ENCODE measurements at places on chromosomes 1 and 21.

- no peak for DNase-seq
These were observed 132.3 kb downstream of the CCDC185 start for GRCh38 chr1:223525546-223525945.

DNA sequence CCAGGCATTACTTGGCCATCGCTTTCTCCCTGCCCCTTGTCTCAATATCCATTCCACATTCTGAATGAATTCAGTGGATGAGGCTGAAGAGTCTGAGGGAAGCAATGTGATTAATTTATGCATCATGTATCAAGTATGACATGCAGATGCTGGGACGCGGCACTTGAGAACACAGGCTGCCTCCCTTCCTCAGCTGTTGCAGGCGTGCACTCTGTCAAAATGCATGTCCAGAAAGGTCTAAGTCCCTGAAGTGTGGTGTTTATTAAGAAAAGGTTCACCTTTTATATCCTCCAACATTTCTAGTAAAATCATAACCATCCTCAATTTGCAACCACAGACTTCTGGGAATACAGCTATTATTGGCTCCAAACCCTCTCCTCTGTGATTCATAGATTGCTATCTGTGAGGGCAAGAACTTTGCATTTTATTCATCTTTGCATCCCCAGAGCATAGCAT, 22.6 kb upstream of the RAB3GAP2 start:
- DNase-seq, result no peak

- DNase-seq, result no peak
These were observed 124.2 kb downstream of the GALNT2 start for GRCh38 chr1:230191079-230191804.

DNA sequence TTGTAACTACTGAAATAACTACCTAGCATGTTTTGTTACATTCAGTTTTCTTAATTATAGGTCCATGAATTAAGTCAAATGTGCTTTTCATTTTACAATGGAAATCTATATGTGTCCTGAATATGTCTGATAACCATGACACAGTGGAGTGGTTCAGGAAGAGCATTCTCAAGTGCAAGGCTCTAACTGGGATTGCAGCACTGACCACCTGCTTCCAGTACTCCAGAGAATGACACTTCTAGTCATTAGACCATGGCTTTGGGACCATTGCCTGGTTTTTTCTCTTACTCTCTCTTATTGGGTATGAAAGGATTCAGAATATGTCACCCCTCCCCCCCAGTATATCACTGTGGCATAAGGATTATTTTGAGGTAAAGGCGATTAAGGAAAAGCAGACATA, 204.9 kb upstream of the CACYBP start:
- DNase-seq, result no peak

- no peak for DNase-seq
These were observed 36.4 kb upstream of the HSD17B7 start for GRCh38 chr1:162753998-162754585.

DNA sequence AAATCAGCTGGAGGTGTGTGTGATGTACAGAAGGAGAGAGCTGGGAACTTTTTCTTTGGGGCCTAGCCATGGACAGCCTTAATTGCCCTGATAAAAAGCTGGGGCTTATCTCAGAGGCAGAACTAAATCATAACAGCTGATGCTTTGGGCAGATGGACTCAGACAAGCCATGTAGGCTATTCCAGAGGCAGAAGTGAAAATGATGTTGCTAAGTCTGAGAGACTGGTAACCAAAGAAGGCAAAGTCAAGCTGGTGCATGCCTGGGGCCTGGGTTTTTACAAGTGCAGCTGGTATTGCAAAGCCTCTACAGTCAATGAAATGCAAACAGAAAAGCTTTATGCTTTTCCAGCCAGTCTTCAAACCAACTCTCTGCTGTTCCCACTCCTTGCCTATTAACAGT, 39.0 kb upstream of the LMX1A start:
- DNase-seq, result no peak

GRCh38 chr1:96400089-96400488, 321.5 kb upstream of the PTBP2 start:
- no peak for DNase-seq

GRCh38 chr1:192632641-192633532, 3.1 kb upstream of the RGS13 start:
- DNase-seq, result no peak

GRCh38 chr1:154847891-154848290, 22.2 kb downstream of the KCNN3 start:
- DNase-seq, result no peak

- no peak for DNase-seq
These were observed 24.3 kb downstream of the H3-3A start for GRCh38 chr1:226086776-226087175.

GRCh38 chr1:245062741-245063305, 92.0 kb upstream of the KIF26B start:
- DNase-seq, result no peak

- DNase-seq, result no peak
These were observed 15.2 kb downstream of the C21orf58 start for GRCh38 chr21:46308431-46308830.

All from nephron progenitor cell (in vitro differentiated cells).